ENCODE measurements at places on chromosomes 4 and X.

DNA sequence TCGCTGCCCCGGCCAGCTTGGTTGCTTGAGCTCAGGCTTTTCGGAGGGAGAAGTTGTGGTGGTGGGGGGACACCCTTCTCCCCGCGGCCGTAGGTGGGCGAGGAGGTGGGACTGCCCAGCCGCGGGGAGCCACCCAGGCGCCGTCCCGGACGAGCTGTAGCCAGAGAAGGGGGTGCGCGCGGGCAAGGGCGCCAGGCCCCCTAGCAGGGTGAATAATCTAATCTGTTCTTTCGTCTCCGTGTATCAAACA, 3.1 kb downstream of the MID1IP1 start:
- no peak for DNase-seq

DNA sequence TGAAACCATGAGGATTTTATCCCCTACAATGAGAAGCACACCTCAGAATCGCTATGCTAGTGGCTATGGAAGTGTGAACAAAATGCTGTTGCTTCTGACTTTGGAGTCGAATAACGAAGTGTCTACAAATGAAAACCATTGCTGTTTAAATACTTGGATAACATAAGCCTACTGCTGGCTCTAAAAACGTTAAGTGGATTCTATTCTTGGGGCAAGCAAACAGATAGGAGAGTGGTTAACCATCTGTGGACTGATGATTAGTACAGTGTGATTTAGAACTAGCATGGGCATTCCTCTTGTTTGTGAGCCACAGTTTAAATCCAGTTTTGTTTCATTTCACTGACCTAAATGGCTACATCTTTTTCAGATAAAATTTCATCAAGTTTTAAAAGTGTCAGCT, 109.7 kb upstream of the PNPLA4 start:
- no peak for DNase-seq

DNA sequence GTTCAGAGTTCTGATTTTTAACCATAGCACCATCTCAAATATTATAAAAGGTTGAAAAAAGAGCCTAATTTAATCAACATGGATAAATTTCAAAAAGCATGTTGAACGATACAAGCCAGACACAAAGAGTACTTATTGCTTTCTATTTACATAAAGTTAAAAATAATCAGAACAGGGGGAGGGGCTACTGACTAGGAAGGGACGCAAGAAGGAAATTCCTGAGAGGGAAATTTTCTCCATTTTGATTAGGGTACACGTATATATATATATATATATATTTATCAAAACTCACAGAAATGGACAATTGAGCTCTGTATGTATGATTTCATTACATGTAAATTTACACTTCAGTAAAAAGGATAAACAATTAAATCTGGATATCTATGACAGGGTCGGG, 482 bp upstream of the MBTPS2 start:
- no peak for DNase-seq

DNA sequence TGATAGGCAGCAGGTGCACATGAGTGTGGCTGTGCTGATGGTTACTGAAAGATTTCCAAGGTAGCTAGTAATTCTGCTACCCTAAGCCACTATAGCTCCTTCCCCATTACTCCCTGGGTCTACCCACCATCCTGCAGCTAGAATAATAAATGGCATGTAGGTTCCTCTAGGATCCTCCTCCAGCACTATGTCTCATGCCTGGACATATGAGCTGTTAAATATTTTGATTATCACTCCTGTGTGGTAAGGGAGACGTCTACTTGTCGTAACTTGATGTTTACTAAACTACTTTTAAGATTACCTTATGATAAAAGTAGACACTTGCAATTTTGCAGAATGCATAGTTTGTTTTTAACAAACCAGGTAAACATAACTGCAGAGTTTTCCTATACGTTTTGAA, 35.5 kb downstream of the TET2 start:
- DNase-seq, result no peak

DNA sequence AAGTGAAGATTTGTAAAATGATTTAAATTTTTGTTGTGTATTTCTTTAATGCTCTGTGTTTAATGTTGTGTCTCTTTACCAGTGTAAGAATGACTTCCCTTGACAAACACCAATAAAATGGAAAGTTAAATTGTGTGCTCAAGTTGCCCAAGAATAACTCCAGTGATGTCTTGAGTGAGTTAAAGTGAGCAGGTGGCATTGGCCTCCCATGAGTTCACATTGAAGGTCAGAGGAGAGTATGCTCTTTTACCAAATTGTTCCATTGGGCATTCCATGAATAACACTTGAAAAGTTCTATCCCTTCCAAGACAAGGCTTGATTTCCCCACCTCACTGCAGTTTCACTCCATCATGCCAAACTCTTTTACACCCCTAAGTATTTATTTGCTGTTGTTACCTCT, 4.5 kb downstream of the ANXA5 start:
- DNase-seq, result no peak

GRCh38 chr4:100811046-100811445, 293.2 kb upstream of the EMCN start:
- no peak for DNase-seq

All from CD4-positive, alpha-beta T cell treated with Interleukin-4 for 4 hours (primary cell).